ENCODE measurements at places on chromosomes 13 and 19.
A peak's percentile ranks its signal among the peaks of the same experiment; 100 is the strongest.

- no peak for DNase-seq
Measured at GRCh38 chr13:29810898-29811297, 39.5 kb downstream of the UBL3 start.

GRCh38 chr19:43318796-43319314, 34.6 kb upstream of the CD177 start:
- DNase-seq, result no peak

DNA sequence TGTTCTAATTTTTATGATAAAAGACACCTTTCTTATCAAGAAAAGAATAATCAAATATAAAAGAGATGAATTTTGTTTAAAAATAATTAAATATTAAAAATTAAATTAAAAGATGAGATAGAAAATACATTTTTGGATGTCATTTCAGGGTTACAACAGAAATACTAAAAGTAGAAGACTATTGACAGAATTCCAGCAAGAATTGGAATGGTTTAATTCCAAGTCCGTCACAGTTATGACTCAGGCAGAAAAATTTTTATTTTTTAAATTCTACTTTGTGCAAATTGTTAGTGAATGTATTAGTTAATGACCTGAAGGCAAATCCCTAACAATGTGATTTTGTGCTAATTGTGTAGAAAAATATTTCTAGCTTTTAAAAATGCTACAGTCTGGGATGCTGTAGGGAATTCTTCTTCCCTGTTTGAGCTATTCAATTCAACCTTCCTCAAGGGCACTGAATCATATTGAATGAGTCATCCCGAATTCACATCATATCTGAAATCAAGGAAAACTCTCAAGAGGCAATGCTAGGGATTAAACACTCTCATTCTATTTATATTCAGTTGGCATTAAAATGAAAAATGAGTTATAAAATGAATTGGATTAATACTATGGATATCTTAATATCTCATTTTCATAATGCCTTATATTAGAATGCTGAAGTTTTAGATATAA, 633.5 kb upstream of the ATXN8OS start:
- no peak for DNase-seq

- no peak for DNase-seq
Measured at GRCh38 chr13:35769812-35770211, 293.3 kb upstream of the MAB21L1 start.

GRCh38 chr19:14772467-14772866, 5.9 kb downstream of the ADGRE2 start:
- DNase-seq, result no peak

DNA sequence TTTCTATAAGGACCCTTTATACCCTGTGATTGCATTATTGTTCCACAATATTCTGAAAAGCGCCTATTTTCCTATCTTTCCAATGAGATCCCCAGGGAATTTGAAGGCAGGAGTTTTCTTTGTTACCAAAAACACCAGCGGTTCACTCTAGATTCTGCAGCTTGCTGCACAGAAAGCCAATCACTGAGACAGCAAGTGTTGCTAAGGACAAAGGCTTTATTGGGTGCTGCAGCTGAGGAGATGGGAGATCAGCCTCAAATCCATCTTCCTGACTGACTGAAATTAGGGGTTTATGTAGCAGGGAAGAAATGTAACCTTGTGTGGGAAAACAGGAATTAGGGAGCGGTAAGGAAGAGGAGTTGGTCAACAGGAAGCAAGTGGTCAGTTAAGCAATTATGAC, 42.6 kb upstream of the MYO16 start:
- no peak for DNase-seq

GRCh38 chr19:46271481-46272197, 25.2 kb upstream of the HIF3A start:
- DNase-seq, result no peak

DNA sequence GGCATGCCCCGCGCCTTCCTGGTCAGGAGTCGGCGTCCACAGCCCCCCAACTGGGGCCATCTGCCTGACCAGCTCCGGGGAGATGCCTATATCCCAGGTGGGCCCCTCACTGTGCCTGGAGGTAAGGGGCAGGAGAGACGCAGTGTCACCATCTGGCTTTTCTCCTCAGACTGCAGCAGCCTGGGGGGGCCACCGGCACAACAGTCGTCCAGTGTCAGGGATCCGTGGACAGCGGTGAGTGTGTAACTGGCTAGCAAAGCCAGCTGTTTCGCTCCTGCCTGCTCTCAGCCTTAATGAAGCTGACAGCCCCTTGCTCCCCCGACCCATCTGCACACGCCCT, 227 bp downstream of the OVOL3 start:
- DNase-seq, result no peak

- no peak for DNase-seq
Measured at GRCh38 chr13:106246666-106247188, 288.7 kb downstream of the EFNB2 start.

GRCh38 chr13:110323172-110323891, 16.2 kb downstream of the COL4A2 start:
- DNase-seq, result no peak

GRCh38 chr19:28257396-28257795, 955.6 kb downstream of the UQCRFS1 start:
- no peak for DNase-seq

GRCh38 chr13:66781241-66781640, 448.9 kb downstream of the PCDH9 start:
- DNase-seq, result peak; percentile 77

- DNase-seq, result no peak
Measured at GRCh38 chr13:99955107-99955746, 16.3 kb downstream of the ZIC5 start.

- DNase-seq, result no peak
Measured at GRCh38 chr13:35144166-35144890, 202.3 kb downstream of the NBEA start.

DNA sequence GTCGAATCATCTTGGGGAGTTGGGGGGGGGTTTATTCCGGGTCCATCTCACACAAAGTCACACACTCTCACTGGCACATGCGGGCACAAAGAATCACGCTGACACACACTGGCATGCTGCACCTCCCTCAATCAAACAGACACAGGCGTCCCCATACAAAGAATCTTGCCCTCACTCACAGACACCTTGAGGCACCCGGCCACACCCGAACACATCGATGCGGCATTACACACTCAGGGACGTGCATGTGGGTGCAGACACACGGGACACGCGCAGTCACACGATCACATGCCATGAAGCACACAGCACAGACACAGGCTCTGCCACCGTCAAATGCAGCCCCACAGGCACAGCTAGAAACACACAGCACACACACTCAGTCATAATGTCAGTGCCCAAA, 7.8 kb downstream of the NFIX start:
- no peak for DNase-seq

- no peak for DNase-seq
Measured at GRCh38 chr19:38421856-38422255, 4.2 kb downstream of the RASGRP4 start.
